ENCODE measurements at places on chromosomes 16 and 17.

DNA sequence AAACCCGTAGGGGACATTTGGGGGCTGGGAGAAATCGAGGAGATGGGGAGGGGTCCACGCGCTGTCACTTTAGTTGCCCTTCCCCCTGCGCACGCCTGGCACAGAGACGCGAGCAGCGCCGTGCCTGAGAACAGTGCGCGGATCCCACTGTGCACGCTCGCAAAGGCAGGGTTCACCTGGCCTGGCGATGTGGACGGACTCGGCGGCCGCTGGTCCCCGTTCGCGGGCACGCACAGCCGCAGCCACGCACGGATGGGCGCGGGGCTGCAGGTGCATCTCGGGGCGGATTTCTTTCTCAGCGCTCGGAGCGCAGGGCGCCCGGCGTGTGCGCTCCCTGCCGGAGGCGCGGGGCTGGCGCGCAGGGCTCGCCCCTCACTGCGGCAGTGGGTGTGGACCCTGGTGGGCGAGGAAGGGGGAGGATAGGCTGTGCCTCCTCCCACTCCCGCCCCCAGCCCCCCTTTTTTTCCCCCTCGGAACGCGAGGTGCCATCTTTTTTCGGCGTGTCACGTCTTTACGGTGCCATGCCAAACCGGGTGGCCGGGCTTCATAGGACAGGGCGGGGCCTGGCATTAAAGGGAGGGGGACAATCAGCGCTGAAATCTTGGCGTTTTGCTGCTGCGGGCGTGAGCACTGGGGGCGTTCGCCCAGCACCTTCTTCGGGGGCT, 1.1 kb downstream of the MAPT start:
- peak; percentile 96 for DNase-seq

GRCh38 chr16:87563714-87564523, 38.4 kb upstream of the JPH3 start:
- DNase-seq = no peak

- no peak for DNase-seq
These were observed 6.2 kb downstream of the SMCR8 start for GRCh38 chr17:18321309-18321708.

DNA sequence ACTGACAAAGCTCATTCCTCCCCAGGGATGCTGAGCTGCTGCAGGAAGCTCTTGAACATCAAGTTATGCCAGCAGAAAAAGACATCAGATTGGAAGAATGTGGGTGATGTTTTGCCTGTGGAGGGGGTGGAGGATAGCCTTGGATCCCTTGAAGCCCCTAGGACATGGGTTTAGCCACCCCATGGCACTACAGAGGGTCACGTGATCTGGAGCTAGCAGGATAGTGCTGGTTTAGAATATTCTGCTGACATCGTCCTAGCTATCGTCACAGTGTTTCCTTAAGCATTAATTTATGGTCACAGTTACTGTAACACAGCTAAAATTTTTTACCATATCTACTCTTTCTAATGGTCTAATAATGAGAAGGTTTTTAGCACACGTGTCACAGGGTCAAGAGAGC, 20.2 kb upstream of the MON1B start:
- DNase-seq = no peak

GRCh38 chr17:46013502-46014165, 14.6 kb downstream of the STH start:
- DNase-seq = no peak

- DNase-seq = no peak
These were observed 16.6 kb upstream of the IL21R start for GRCh38 chr16:27385398-27385797.

GRCh38 chr16:8854298-8854948, 14.4 kb downstream of the CARHSP1 start:
- DNase-seq = no peak

DNA sequence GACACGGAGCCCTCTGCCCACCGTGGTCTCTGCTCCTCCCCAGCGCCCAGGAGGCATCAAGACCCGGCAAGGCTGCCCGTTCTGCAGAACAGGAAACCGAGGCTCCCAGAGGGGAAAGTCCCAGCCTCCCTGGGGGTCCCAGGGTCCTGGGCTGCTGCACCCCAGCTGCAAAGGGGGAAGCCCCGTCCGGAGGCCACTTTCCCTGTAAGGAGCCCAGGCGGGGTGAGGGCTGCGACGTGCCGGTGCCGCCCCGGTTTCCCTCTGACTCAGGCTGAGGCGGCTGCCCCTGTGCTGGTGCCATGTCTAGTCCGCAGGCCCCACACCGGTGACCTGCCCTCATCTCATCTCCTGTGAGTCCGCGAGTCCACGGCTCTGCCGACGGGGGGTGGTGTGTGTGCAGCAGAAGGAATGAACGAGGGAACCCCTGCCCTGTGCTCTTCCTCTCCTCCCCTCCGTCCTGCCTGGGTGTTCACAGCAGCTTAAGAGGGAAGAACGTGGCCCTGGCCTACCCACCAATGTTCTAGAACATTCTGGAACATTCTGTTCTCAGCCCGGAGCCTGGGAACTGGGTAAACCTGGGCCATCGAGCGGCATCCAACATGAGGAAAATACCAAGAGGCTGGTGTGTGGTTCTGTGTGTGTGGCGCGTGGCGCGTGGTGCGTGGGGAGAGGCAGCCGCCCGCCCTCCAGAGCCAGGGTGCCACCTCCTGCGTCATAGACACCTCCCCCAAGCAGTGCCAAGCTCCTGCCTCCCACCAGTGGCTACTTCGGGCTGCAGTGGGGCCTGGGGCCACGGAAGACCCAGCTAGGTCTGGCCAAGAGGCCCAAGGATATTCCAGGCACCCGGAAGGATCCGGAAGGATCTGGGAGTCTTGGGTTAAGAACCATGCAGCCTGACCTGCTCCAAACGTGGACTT, 7.0 kb upstream of the CBFA2T3 start:
- DNase-seq = no peak

- no peak for DNase-seq
These were observed 75.6 kb downstream of the TIMM22 start for GRCh38 chr17:1072551-1072961.

DNA sequence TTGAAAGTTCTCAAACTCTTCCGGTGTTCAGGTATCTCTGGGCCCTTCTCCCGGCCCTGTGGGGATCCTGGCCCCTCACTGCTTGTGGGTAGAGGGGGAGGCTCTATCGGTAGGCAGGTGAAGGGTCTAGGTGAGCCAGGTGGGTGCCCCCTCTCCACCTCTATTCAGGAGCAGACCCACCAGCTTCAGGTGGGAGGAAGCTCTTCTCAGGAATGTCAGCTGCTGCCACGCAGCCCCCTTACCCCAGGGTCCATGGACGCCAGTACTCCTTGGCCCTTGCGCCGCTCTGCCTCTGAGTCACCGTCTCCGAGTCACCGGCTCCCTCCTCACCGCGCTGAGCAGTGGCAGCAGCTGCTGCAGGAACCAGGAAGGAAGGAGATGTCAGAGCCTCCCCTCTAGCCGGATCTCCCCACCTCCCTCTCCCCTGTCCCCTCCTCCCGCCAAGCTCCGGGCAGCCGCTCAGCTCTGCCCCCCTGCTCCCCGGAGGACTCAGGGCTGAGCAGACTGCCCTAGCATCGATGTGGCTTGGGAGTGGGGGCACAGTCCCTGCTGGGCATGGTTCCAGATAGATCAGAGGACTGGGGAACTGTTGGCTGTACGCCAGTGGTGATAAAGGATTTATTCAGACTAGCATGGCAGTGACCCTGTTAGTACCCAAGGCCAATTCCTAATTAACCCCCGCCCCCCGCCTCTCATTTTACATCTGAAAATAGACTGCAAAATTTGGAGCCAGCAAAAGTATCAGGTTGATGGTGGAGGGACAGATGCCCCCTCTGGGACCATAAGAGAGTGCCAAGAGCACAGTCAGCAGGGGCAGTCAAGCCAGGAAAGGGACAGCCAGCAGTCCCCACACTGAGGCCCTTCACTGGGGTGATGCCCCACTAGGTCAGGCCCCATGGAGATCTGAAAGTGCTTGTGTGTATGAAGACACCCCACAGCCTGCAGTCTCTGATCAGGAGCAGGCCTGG, at the start of gene OSBPL7:
Gene OSBPL7 (minus strand): TSS at position 371 of the 968 bp plus-strand sequence. CDS start 1,516 bp downstream, outside the sequence.
- peak; percentile 67 for DNase-seq

DNA sequence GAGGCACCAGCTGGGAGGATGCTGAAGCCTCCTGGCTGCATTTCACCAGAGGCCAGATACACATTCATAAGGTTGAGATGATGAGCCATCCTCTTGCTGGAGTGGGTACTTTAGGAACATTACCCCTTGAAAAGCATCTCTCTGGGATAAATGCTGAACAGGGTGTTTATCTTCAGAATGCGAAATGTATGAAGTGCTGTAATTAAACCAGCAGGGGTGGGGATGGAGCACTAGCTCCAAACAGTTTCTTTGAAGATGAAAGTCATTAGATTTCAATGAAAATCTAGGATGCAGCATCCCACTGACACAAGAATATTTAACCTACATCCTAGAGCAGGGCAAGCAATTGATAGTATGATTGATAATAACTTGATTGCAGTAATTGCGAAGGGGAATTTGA, 158.1 kb downstream of the CYLD start:
- DNase-seq = no peak

GRCh38 chr16:29844575-29845331, 18.3 kb downstream of the CDIPT start:
- no peak for DNase-seq

DNA sequence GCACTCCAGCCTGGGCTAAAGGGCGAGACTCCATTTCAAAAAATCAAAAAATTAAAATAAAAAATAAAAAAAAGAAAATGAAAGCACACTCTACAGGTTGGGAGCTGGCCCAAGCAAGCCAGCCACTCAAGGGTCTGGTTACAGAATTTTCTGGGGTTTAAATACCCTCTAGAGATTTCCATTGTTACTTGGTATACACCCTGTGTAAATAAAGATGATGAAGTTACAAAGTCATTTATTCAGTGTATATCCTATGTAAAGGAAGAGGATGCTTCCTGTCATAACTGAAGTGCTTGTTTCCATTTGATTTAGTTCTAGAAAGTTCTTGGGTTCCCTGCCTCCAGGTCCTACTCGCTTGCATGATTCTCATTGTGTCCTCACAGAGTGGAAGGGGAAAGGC, 79.9 kb upstream of the C17orf78 start:
- DNase-seq = no peak

GRCh38 chr16:13926891-13927290, 6.9 kb downstream of the ERCC4 start:
- DNase-seq = no peak

GRCh38 chr16:11342021-11342855, 3.0 kb upstream of the RMI2 start:
- no peak for DNase-seq

- no peak for DNase-seq
These were observed 32.6 kb upstream of the XYLT1 start for GRCh38 chr16:17503331-17503730.

DNA sequence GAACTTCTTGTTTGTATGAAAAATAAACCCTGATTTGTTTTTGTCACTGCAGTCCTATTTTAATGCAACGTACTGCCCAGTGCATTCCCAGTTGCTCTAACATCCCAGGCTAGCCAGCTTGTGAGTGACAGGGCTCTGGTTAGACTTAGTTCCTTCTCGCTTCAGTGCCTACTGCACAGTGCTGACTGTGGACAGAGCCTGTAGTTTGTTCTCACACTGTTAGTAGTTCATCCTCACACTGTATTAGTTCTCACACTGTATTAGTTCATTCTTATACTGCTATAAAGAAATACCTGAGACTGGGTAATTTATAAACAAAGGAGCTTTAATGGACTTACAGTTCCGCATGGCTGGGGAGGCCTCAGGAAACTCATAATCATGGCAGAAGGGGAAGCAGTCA, 116.6 kb upstream of the SALL1 start:
- DNase-seq = no peak

GRCh38 chr16:73145166-73145880, 97.4 kb upstream of the ZFHX3 start:
- no peak for DNase-seq

- DNase-seq = peak; percentile 69
These were observed 12.9 kb downstream of the SYCE1L start for GRCh38 chr16:77211880-77212740.

GRCh38 chr16:68090533-68090932, 5.4 kb downstream of the NFATC3 start:
- no peak for DNase-seq

DNA sequence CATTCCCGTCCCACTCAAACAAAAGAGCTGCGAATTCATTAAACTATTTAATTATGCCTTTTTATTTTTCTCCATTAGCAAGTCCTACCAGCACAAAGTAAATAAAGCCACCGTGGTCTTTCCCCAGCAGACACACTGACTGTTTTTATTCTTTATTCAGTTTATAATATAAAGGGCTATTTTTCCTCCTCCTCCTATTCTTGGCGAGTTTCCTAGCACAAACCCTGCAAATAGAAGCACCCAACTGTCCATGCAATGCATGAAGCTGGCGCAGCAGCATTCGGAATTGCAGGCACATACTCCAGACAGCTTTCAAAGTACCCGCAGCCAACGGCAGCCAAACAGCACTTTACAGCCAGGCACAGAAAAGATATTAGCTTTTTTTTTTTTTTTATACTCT, 583.4 kb upstream of the PSMD7 start:
- peak; percentile 28 for DNase-seq

- DNase-seq = no peak
These were observed 4.6 kb upstream of the CD7 start for GRCh38 chr17:82321947-82322466.

GRCh38 chr17:22703204-22703603, 1010.9 kb downstream of the KCNJ18 start:
- peak; percentile 1 for DNase-seq

GRCh38 chr17:10879190-10879836, 41.4 kb upstream of the PIRT start:
- no peak for DNase-seq

- no peak for DNase-seq
These were observed 27.5 kb downstream of the GOSR2 start for GRCh38 chr17:46950342-46950996.

DNA sequence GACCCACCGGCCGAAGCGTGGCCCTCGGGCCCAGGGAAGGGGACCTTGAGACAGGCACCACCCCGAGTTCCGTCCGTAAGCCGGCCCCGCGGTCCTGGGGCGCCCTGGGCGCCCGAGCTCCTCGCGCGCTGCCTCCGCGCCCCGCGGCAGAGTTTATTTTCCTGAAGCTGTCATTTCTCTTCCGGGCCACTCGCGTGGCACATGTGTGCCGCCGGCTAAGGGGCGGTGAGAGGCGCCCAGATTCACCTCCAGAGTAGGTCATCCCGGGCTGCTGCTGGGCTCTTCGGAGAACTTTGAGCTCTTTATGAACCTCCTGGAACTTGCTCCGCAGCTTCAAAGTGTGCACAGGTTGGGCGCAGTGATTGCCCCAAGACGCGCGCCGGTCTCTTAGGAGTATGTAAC, 489 bp downstream of the ZC3H18 start:
- DNase-seq = no peak

DNA sequence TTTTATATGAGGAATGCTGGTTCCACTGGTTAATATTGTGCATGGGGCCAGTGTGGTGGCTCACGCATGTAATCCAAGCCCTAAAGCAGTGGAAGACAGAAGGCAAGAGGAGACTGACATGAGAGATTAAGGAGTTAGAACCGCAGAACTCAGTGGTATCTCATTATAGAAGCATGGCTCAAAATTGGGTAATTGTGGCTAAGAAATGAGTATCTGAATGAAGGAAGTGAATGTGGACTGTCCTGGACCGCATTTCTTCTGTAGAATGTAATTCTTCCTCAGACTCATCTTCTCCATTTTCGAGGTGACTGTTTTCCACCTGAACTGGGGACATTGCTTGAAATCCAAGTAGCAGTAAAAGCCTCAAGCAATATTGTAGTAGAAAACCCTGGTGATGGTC, 42.6 kb upstream of the CDR2 start:
- DNase-seq = no peak

GRCh38 chr16:56781528-56781961, 51.6 kb downstream of the NUP93 start:
- DNase-seq = peak; percentile 16

GRCh38 chr16:53058441-53058840, 3.6 kb downstream of the CHD9 start:
- DNase-seq = no peak

- peak; percentile 60 for DNase-seq
These were observed 10.8 kb downstream of the MAP2K3 start for GRCh38 chr17:21295036-21295952.

- DNase-seq = no peak
These were observed 132.2 kb upstream of the MPHOSPH6 start for GRCh38 chr16:82302042-82302727.

Measured in NCI-H1694 (cell line).